ENCODE measurements at places on chromosomes 2 and 18. TPM values are rescaled to one million over a fixed set of nuclear protein-coding genes. Genes with fewer than 3 reads are reported as not detected.

DNA sequence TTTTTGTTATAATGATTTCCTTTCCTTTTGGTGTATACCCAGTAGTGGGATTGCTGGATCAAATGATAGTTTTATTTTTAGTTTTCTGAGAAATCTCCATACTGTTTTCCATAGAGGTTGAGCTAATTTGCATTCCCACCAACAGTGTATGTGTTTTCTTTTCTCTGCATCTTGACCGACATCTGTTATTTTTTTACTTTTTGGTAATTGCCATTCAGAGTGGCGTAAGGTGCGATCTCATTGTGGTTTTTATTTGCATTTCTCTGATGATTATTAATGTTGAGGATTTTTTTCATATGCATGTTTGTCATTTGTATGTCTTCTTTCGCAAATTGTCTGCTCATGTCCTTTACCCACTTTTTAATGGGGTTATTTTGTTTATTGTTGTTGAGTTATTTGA, 58.1 kb downstream of the ARHGAP25 start:
- no peaks in the 10 kb centered on the region for H3K27me3 ChIP-seq
- H3K4me1 ChIP-seq = no peaks in the 10 kb centered on the region
- no peaks in the 10 kb centered on the region for H3K36me3 ChIP-seq
- H3K4me3 ChIP-seq = no peak overlapping the region

GRCh38 chr18:22915337-22915736, 17.8 kb upstream of the RBBP8 start:
- no peaks in the 10 kb centered on the region for H3K27me3 ChIP-seq
- no peaks in the 10 kb centered on the region for H3K36me3 ChIP-seq
- no peak overlapping the region for H3K27ac ChIP-seq
- no peaks in the 10 kb centered on the region for H3K4me1 ChIP-seq
- no peak overlapping the region for H3K4me3 ChIP-seq

DNA sequence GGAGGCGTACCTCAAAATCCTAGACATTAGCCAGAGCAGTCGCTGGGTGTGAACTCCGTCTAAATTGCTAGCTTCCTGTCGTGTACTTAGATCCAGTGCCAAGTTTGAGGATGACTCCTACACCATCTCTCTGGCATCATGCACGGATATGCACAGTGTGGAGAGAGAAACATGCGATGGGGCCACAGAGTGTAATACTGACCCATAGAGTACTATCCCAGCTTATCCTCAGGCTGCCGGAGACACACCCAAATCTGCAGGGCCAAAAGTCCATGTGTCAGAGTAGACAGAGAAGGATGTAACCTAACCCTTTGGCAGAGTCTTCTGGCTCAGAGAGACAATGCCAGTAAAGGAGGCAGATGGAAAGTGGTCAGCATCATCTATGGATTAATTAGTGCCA, 84.2 kb downstream of the ARL4C start:
- DNase-seq = no peak
- H3K27me3 ChIP-seq = no peaks in the 10 kb centered on the region
- H3K4me1 ChIP-seq = no peaks in the 10 kb centered on the region
- no peaks in the 10 kb centered on the region for H3K36me3 ChIP-seq
- H3K4me3 ChIP-seq = no peak overlapping the region

DNA sequence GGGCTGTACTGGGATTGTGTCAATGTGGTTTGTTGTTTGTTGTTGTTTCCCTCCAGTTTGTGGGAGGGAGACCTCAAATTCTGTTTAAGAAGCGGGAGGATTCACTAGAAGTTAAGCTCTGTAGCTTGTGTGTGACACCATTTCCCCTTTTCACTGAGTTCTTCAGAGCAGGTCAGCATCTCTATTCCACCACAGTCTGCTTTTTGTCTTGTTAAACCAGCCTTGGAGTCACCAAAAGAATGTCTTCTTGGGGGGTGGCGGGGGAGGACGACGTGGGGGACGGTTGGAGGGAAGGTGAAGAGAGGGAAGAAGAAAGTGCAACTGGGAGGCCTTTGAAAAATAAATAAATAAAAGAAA, 2.3 kb upstream of the BCL11A start:
- H3K27ac ChIP-seq = no peak overlapping the region
- no peak for DNase-seq
- H3K36me3 ChIP-seq = no peaks in the 10 kb centered on the region
- H3K4me1 ChIP-seq = peaks cover 36% of the 10 kb centered on the region
- peak overlapping the region; percentile 63 for H3K4me3 ChIP-seq
- H3K27me3 ChIP-seq = peaks cover 87% of the 10 kb centered on the region

- peak overlapping the region; percentile 8 for H3K27ac ChIP-seq
- H3K36me3 ChIP-seq = no peaks in the 10 kb centered on the region
- no peak overlapping the region for H3K4me3 ChIP-seq
- peak; percentile 37 for DNase-seq
- peaks cover 74% of the 10 kb centered on the region for H3K4me1 ChIP-seq
Observed at GRCh38 chr2:160367887-160368286, 125.7 kb downstream of the RBMS1 start.

The C2orf92 gene
- total RNA-seq = 4.2 TPM

- DNase-seq = no peak
- no peaks in the 10 kb centered on the region for H3K36me3 ChIP-seq
- H3K4me1 ChIP-seq = no peaks in the 10 kb centered on the region
- H3K27me3 ChIP-seq = no peaks in the 10 kb centered on the region
- H3K4me3 ChIP-seq = no peak overlapping the region
Observed at GRCh38 chr2:183740241-183740640, 616.0 kb downstream of the NUP35 start.

DNA sequence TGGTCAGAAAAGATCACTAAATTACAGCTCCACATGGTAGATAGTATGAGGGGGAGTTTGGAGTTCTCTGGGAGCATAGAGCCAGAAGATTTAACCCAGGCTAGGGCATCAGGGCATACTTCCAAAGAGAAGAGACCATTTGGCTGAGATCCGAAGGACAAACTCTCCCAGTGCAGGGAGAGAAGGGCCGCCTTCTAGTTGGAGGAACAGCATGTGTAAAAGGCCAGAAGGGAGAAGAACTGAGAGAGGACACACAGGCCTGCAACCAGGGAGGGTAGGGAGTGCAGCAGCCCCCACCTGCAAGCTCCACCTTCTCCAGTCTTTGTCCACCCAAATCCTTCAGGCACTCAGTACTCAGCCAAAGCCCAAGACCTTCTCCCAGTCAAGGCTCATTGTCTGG, 182.0 kb downstream of the GFPT1 start:
- H3K4me3 ChIP-seq = no peak overlapping the region
- H3K4me1 ChIP-seq = peaks cover 4% of the 10 kb centered on the region
- H3K27ac ChIP-seq = peak overlapping the region; percentile 1
- no peak for DNase-seq

- no peak overlapping the region for H3K4me3 ChIP-seq
- H3K36me3 ChIP-seq = no peaks in the 10 kb centered on the region
- H3K27me3 ChIP-seq = no peaks in the 10 kb centered on the region
- no peaks in the 10 kb centered on the region for H3K4me1 ChIP-seq
- no peak for DNase-seq
- H3K27ac ChIP-seq = no peak overlapping the region
Observed at GRCh38 chr18:73948084-73948483, 199.6 kb downstream of the FBXO15 start.

The OSR1 gene
- 2.8 TPM for total RNA-seq

The CEBPZOS gene
- 27.2 TPM for total RNA-seq

GRCh38 chr18:74183130-74183529, 34.8 kb downstream of the TIMM21 start:
- H3K27ac ChIP-seq = no peak overlapping the region
- DNase-seq = no peak
- no peaks in the 10 kb centered on the region for H3K36me3 ChIP-seq
- no peaks in the 10 kb centered on the region for H3K4me1 ChIP-seq

GRCh38 chr2:65790676-65790935, 358.2 kb upstream of the SPRED2 start:
- H3K27me3 ChIP-seq = no peaks in the 10 kb centered on the region
- no peak for DNase-seq
- no peak overlapping the region for H3K27ac ChIP-seq
- H3K36me3 ChIP-seq = no peaks in the 10 kb centered on the region

DNA sequence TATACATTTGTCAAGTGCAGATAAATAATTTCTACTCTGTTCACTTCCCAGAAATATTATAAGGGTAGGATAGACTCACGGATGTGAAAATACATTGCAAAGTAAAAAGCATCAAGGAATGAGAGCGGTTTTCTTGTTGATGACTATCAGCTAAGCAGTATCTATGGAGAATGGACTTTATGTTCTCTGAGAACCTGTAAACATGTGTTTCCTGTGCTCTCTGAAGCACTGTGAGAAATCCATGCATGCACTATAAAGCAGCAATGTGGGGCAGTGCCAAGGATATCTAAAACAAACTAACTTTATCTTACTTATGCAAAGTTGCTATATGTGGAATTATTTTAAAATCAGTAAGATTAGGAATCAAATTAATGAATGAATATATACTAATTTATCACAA, 4.4 kb upstream of the SIGLEC15 start:
- no peaks in the 10 kb centered on the region for H3K4me1 ChIP-seq
- H3K36me3 ChIP-seq = no peaks in the 10 kb centered on the region
- H3K27ac ChIP-seq = no peak overlapping the region
- DNase-seq = no peak
- no peaks in the 10 kb centered on the region for H3K27me3 ChIP-seq

GRCh38 chr2:100799686-100800085, 20.3 kb upstream of the NPAS2 start:
- no peak overlapping the region for H3K4me3 ChIP-seq
- DNase-seq = no peak
- no peaks in the 10 kb centered on the region for H3K27me3 ChIP-seq
- no peaks in the 10 kb centered on the region for H3K4me1 ChIP-seq
- H3K36me3 ChIP-seq = no peaks in the 10 kb centered on the region

DNA sequence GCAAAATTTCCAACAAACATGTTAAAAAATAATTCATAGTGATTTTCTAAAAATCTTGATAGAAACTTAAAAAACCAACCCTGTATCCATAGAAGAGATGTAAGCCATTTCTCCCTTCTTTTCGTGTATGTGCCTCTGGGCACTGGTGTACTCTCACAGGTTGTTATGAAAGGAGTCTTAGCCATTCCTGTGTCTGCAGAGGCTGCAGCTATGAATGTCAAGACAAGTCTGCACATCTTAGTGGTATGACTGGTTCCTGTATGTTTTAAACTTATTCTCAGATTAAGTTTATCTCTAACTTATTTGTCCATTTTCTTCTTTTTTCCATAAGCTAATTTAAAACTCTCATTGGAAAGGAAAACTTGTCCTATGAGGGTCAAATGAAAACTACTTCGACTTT, 84.0 kb downstream of the DPP4 start:
- no peaks in the 10 kb centered on the region for H3K36me3 ChIP-seq
- H3K4me1 ChIP-seq = no peaks in the 10 kb centered on the region
- no peak overlapping the region for H3K4me3 ChIP-seq
- H3K27ac ChIP-seq = no peak overlapping the region
- H3K27me3 ChIP-seq = no peaks in the 10 kb centered on the region
- no peak for DNase-seq

- DNase-seq = peak; percentile 43
- no peaks in the 10 kb centered on the region for H3K4me1 ChIP-seq
- no peak overlapping the region for H3K27ac ChIP-seq
Observed at GRCh38 chr18:23918395-23919032, 96.0 kb upstream of the TTC39C start.

DNA sequence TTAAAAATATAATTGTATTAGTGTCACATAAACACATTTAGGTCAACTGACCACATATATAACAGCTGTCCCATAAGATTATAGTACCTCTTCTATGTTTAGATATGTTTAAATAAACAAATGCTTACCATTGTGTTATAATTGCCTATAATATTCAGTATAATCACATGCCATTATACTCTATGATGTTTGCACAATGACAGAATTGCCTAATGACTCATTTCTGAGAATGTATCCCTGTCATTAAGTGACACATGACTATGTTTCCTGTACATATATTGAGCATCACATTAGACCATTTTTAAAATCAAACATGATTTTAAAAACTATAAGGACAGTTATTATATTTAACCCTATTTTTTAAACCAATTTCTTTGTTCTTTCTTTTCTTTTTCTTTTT, 89.8 kb downstream of the HS6ST1 start:
- H3K4me3 ChIP-seq = no peak overlapping the region
- H3K36me3 ChIP-seq = no peaks in the 10 kb centered on the region
- H3K4me1 ChIP-seq = peaks cover 4% of the 10 kb centered on the region
- no peak overlapping the region for H3K27ac ChIP-seq
- no peak for DNase-seq

GRCh38 chr2:114368705-114369104, 73.7 kb upstream of the DPP10 start:
- H3K36me3 ChIP-seq = no peaks in the 10 kb centered on the region
- no peak for DNase-seq
- no peak overlapping the region for H3K27ac ChIP-seq
- H3K4me3 ChIP-seq = no peak overlapping the region
- no peaks in the 10 kb centered on the region for H3K27me3 ChIP-seq
- no peaks in the 10 kb centered on the region for H3K4me1 ChIP-seq

- no peaks in the 10 kb centered on the region for H3K36me3 ChIP-seq
- H3K27ac ChIP-seq = no peak overlapping the region
- H3K4me1 ChIP-seq = peaks cover 9% of the 10 kb centered on the region
- no peak for DNase-seq
- H3K4me3 ChIP-seq = no peak overlapping the region
Observed at GRCh38 chr2:37573451-37574388, 97.7 kb downstream of the CDC42EP3 start.

DNA sequence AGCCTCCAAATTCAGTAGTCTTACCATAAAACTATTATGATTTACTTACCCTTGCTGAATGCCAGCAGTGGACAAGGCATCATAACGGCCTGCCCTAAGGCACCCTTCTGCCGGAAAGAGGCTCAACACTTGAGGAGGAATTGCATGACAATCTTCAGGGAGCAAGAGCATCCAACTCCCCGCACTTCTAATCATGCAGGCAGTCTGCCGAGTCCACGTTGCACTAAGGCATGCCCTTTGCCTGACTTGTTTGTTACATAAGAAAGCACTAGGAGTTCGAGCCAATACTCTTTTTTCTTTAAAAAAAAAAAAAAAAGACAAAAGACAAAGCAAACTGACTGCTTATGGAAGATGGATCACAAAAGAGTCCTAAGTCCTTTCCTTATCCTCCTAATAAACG, 17.9 kb upstream of the SPTBN1 start:
- no peaks in the 10 kb centered on the region for H3K36me3 ChIP-seq
- H3K4me1 ChIP-seq = peaks cover 20% of the 10 kb centered on the region
- DNase-seq = no peak
- H3K27me3 ChIP-seq = no peaks in the 10 kb centered on the region

The DSG1 gene
- total RNA-seq = not detected

DNA sequence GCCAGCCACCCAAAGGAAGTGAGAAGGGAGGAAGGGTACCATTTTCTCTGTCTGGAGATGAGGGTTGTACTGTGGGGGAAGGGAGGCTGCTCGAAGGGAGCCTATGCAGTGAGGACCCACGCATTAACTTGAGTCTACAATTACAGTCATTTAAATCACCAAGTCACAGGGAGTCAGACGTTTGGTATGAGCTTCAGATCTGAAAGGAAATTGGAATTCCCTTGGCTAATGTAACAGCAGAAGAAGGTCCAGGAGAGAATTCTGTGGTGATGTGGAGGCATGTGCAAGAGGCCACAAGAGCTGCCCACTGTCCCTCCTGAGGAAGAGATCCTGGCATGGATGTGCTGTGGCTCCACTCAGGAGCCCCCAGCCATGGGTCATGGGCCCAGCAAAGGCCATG, 22.5 kb downstream of the DAPL1 start:
- H3K4me1 ChIP-seq = no peaks in the 10 kb centered on the region
- H3K27ac ChIP-seq = no peak overlapping the region
- H3K27me3 ChIP-seq = no peaks in the 10 kb centered on the region
- DNase-seq = no peak

All from gastrocnemius medialis (tissue), 4 donors.